ENCODE measurements at places on chromosomes 12 and 14.

DNA sequence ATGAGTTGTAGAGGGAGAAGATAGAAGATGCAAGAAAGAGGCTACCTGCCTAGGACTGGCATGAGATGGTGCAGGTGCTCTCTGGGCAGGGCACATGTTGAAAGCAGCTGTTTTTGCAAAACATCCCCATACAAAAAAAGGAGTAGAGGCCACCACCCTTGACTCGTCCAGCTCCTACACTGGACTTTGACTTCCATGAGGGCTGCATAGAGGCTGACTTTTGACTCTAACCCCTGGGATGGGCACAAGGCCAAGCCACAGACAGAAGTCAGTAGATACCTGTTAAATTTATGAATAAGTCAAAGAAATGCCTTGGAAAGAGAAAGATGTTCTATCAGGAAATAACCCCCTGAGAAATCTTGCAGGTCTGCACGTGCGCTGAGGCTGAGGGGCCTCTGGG, 1139.1 kb upstream of the TMEM132C start:
- no peak for DNase-seq

DNA sequence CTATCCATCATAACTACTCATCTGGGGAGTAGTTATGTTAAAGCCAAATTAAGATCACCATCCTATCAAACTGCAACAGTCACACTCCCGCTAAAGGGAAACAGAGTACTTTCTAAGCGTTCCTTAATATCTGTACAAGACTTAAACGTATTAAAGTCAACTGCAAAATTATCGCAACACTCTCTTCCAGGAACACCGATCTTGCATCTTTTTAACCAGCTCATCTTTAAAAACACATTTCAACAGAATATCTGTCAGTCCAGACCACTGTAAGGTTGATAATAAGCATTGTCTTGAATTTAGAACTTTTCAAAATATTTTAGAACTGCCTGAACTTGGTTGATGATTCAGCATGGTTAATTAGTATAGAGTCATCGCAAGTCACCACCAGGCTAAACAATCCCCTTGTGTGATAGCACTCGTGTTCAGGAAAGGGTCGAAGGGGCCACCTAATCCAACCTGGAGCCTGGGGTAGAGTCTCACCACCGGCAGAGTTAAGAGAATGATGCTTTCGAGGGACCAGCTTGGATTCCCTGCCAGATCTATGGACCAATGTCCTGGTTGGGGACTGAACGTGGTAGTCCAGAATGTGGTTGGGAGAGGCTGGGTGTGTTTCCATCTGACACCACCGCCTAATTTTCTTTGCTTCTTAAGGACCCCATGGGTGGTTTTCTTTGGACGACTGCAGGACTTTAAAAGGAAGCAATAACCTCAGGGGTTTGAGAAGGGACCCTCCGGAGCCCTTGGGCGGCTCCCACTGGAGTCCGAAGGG, 890 bp downstream of the SPTLC2 start:
- no peak for DNase-seq

DNA sequence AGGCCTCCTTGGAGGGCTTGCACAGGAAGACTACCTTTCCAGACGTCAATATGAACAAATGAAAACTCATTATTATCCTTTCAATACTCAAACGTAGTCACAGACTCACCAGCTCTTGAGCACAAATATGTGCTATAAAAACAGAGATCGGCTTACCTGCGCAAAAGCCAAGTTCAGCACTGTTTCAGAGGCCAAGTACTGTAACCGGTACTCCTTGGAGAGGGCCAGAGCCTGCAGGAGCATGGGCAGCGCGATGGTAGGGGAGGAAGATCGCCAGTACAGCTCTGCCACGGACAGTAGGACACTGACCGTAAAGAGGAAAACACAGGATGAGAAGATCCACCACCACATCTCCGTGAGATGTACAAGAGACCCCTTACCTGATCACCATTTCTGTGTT, 21.6 kb upstream of the CAMKK2 start:
- no peak for DNase-seq

DNA sequence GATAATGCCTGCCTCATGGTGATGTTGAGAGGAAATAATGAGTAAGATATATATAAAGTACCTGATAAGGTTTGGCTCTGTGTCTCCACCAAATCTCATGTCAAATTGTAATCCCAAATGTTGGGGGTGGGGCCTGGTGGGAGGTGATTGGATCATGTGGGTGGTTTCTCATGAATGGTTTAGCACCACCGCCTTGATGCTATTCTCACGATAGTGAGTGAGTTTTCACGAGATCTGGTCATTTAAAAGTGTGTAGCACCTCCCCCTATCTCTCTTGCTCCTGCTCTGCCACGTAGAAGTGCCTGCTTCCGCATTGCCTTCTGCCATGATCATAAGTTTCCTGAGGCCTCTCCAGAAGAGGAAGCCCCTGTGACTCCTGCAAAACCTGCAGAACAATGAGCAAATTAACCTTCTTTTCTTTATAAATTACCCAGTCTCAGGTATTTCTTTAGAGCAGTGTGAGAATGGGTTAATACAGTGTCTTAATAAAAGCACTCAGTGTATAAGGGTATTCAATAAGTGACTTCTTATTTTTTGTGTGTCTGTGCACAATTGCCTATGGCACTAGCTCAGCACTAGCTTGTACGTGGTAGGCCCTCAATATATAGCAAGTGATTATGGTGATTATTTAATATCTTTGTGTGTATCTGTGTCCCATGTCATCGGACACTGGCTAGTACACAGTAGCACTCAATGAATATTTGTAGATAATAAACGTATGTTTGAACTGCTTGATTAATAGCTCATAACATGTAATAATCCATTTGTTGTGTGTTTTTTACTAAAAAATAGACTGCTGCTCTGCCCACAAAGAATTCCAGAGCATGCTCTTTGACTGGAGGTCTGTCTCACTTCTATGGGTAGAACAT, 138.1 kb upstream of the LMNTD1 start:
- no peak for DNase-seq

- no peak for DNase-seq
Observed at GRCh38 chr14:33165144-33165925, 226.7 kb downstream of the NPAS3 start.

GRCh38 chr14:90274808-90275457, 18.6 kb downstream of the PSMC1 start:
- no peak for DNase-seq

GRCh38 chr14:23062002-23062401, 4.7 kb upstream of the CDH24 start:
- DNase-seq: no peak

DNA sequence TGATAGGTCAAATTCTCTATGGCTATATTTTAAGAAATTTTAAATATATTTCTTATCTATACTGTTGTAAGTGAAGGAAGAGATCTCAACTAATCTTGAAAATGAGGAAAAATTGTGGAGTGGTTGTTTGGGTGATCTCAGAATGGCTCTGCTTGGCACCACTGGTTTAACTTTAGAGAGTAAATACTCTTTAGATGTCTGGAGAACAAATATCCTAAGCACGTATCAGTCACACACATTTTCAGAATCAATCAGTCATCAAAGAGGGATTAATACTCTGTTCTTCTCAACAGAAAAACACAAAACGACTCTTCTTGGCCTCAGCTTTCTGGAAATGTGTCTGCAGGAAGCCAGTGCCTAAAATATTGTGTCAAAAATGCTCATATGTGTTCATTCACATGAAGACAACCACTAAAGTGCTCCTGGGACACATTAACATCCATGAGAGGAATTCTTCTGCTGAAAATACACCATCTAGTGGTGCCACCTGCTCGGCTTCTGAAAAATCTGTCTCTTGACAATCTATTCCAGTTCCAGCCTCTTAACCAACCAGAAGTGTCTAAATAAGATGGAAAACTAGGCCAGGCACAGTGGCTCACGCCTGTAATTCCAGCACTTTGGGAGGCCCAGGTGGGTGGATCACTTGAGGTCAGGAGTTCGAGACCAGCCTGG, 81.1 kb upstream of the CCDC198 start:
- DNase-seq: no peak

Data from activated CD4-positive, CD25-positive, alpha-beta regulatory T cell (primary cell).